Glutamatergic neuron (in vitro differentiated cells): ENCODE measurements at places on chromosomes 2 and 18.

- peak; percentile 41 for DNase-seq
These were observed 2.9 kb upstream of the EPAS1 start for GRCh38 chr2:46294176-46294836.

DNA sequence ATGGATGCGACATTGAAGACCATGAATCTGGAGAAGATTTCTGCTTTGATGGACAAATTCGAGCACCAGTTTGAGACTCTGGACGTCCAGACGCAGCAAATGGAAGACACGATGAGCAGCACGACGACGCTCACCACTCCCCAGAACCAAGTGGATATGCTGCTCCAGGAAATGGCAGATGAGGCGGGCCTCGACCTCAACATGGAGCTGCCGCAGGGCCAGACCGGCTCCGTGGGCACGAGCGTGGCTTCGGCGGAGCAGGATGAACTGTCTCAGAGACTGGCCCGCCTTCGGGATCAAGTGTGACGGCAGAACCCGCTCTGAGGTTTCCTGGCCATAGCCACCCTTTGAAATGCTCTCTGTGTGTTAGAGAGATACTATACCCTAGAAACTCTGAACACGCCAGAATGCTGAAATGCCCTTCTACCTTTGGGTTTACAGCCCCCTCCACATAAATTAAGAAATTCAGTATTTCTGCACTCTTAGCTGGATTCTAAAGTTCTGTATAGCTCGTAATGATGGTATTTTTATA lies 659 bp downstream of the CHMP1B start:
- DNase-seq: peak; percentile 58

- no peak for DNase-seq
These were observed 73.0 kb downstream of the INPP4A start for GRCh38 chr2:98517636-98518035.

DNA sequence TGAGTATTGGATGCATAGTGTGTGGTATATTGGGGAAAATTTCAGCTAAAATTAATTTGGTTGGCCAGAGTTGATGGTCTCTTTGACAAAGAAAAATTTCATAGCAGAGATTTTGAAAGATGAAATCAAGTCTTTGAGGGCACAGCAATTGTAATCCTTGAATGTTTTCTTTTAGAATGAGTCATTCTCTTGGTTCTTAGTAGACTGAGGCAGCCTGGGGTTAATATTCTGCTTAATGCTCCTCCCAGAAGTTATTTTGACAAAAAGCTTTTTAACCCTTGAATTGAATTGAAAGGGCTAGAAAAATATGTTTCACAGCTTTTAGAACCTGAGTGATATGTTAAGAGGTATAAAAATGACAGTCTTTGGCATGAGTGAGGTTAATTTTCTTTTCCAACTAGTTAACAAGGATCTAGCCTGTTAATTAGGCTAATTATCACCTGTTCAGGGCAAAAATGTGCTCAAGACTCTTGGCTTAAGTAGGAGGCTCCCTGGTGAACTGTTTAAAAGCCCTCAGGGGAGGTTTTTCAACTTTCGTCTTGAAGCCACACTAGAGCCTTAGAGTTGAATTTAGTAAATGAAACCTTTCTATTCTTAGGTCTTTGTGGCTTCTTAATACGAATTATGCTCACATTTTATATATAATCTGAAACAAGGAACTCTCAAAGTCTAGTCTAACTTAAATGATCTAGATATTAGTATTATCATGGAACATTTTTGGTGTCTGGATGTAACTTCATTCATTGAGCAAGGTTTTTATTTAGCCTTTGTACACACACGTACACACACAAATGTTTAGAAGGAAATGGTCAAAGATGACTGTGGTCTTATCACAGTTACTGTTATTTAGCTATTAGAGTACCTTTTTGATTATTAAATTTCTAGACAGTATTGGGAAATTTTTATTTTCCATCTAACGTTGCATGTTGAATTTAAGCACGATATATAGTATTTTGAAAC lies 272.5 kb downstream of the ZNF407 start:
- no peak for DNase-seq

DNA sequence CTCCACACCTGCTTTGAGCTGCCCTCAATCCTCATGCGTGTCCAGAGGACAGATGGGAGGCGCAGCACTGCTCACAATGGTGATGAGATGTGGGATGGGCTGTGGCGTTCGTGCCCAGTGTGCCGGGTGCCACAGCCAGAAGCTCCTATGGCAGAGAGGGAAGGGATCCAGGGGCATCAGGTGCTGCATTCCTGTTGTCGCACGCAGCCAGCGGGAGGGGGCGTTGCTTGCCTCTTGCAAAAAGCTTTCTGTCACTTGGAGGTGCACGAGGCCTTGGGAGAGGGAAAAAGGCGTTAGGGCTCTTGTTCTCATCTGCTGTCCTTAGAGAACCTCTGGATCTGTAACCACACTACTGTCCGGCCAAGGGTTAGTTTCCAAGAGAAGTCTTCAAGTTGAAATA lies 29.2 kb upstream of the ALLC start:
- DNase-seq: peak; percentile 57

GRCh38 chr2:10448576-10449485 lies 704 bp upstream of the ODC1 start:
- DNase-seq: peak; percentile 93

GRCh38 chr2:132936261-132936660 lies 266.3 kb upstream of the LYPD1 start:
- DNase-seq: no peak

DNA sequence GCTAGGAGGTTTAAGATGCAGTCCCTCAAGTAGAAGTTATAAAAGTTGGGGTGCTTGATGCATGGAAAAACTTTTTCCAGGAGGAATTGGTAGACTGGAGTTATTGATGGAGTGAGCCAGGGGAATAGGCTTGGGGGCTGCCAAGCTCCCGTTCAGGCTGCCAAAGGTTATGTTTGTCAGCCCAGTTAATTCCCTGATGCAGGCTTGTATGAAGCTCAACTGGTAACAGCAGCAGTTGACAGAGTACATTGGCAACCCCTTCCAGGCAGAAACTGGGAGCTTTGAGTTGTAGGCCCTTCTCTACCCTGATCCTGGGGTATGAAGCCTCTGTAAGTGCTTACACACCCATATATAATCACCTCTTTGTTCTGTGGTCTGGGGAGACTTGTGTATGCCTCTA lies 16.2 kb downstream of the CCDC150 start:
- DNase-seq: no peak

DNA sequence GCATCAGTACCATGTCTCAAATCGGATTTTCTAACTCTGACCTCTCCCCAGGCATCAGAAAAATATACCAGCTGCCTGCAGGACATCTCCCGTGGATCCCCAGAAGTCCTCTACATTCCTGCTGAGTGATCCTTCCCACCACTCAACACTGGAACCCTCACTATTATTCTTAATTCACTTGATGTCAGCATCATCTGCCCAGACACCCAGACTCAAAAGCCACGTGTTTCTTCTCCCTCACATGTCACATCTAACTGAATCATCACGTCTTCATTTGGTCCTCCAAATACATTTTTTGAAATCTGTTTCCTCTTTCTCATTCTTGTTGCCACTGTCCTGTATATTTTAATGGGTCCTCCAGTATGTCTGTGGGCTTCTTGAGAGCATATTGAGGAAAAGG lies 218.6 kb downstream of the HRH4 start:
- no peak for DNase-seq

GRCh38 chr2:233822101-233822771 lies 32.1 kb downstream of the HJURP start:
- no peak for DNase-seq

- no peak for DNase-seq
These were observed 16.2 kb upstream of the MAPRE2 start for GRCh38 chr18:35024965-35025364.

DNA sequence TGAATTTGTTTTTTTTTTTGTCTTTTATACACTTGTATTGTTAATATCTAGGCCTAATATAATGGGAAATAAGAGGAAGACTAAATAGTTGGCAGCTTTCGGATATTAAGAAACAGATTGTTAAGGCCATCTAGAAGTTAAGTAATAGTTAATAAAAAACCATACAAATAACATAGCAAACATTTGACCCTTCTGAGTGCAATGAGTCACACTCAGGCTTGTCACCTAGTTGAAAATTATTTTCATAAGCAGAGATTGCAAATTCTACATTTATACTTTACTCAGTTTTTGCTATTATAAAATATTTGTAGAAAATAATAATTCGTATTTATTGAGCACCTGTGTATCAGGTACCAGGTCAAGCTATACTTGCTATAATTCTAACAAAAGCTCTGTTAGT lies 2.4 kb downstream of the NUP35 start:
- no peak for DNase-seq

- DNase-seq: no peak
These were observed 52.8 kb upstream of the PTMA start for GRCh38 chr2:231655488-231655887.

- no peak for DNase-seq
These were observed 141.9 kb upstream of the DLX2 start for GRCh38 chr2:172244419-172245130.

DNA sequence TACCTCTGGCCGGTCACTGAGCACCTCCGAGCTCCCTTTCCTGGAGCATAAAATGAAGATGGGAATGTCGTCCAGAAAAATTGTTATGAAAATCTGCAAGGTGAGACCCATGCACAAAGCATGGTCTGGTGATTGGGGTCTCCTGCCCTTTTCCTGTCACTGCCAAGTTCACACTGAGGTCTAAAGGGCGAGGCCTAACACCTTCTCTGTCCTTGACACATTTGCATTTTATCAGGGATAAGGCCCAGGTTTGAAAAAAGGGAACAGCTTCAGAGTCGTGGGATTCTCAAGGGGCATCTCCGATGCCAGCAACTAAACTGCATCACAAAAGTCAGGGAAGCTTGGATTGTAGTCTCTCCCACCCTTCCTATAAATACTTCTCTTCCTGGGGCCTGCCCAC lies 24.7 kb downstream of the GNAL start:
- no peak for DNase-seq

DNA sequence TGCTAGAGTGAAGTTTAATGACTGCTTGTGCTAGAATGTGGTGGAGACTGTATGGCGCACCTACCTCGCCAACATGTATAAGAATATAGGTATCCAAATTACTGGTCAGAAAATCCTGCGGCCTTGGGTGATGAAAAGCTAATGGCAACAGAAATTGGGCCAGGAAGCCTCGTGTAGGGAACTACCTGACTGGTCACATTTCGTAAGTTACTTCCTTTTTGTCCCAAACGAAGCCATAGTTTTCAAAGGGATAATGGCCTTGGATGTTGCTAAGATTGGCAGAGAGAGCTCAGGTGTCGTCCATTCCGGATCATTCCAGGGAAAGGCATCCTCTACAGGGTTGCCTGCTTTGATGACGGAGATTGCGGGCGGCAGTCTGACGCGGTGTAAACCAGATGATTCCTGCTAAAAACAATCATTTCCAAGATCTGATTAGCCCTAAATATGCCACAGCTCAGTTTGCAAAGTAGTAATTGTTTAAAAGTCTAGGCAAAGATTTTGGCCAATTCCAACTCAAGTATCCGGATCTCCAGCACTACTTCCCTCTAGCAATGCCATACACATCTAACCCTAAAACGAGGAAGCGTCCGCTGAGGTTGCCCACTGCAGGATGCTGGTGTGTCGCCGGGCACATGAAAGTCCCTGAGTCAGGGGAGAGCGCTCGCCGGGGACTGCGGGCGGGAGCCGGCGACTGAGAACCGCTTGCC lies 708 bp upstream of the MALT1 start:
- no peak for DNase-seq

DNA sequence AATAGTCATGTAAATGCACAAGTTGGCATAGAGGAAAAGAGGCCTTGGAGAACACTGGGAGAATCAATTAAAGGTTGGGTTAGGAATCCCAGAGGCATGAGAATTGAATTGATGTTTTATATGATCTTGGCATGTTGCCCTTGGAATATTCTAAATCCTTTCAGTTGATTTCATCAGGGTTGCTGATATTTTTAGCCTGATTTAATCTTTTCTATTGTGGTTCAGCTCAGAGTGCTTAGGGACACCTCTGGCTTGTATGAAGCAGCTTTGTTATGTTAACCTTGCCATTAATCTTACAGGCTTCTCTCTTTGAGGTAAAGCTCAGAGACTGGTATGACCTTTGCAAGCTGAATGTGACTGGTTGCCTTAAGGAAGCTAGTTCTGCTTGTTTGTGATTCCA lies 64.4 kb upstream of the LYPD6B start:
- DNase-seq: no peak
